ENCODE measurements at places on chromosomes 3 and 15.

GRCh38 chr3:139307072-139307491, 36.7 kb upstream of the MRPS22 start:
- DNase-seq = no peak

DNA sequence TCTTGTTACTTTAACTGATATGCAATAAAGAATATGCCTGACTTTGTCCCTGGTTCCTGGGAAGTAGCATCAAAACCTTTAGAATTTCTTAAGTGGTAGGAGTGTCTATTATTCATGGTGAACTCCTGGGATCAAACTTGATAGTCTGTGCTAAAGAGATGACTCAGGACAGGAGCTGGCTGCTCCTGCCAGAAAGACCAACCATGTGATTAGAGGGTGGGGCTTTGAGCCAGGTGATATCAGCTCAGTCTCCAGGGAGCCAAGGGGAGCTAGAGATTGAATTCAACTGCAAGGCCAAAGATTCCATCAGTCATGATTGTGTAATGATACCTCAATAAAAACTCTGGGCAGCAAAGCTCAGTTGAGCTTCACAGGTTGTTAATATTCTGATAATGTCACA, 20.6 kb upstream of the TMC3 start:
- DNase-seq = no peak

DNA sequence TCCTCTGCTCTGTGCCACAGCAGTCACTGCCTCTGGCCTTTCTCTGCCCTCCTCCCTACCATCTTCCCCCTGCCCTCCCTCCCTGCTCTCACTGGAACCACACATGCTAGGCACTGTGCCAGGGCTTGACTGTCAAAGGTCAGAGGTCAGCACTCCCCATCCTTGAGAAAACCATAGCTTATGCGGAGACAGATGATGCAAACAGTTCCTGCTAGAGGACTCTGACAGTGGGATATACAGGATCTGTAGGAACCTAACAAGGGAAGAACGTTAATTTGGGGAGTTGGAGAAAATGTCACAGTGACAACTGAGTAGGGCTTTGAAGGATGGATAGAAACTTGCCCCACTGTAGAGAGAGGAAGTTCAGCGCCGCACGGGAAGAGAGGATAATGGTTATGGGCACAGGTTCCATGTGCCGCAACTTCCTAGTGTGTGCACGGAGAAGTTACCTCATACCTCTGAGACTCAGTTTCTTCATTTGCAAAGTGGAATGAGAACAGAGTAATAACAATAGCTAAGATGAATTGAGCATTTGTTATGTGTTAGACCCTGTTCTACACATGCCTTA, 29.3 kb upstream of the XYLB start:
- peak; percentile 69 for DNase-seq

DNA sequence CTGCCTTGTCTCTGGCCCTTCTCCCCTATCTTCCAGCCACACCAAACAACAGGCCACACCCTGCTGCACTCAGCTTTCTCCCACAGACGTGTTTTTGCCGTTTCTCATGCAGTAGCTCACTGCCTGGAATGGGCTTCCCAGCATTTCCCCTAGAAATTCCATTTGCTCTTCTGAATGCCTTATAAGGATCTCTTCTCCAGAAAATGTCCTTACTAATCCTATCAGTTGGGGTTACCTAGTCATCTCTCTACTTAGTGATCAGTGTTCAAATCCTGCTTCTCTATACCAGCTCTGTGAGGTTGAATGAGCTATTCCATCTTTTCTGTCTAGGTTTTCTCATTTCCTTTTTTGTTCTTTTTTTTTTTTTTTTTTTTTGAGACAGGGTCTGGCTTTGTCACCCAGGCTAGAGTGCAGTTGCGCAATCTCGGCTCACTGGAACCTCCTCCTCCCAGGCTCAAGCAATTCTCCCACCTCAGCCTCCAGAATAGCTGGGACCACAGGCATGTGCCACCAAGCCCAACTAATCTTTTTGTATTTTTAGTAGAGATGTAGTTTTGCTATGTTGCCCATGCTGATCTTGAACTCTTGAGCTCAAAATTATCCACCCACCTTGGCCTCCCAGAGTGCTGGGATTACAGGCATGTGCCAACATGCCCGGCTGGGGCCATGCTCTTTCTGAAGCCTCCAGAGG, 98.2 kb upstream of the CHD2 start:
- no peak for DNase-seq

- no peak for DNase-seq
These were observed 25.6 kb upstream of the CCDC50 start for GRCh38 chr3:191303596-191303995.

DNA sequence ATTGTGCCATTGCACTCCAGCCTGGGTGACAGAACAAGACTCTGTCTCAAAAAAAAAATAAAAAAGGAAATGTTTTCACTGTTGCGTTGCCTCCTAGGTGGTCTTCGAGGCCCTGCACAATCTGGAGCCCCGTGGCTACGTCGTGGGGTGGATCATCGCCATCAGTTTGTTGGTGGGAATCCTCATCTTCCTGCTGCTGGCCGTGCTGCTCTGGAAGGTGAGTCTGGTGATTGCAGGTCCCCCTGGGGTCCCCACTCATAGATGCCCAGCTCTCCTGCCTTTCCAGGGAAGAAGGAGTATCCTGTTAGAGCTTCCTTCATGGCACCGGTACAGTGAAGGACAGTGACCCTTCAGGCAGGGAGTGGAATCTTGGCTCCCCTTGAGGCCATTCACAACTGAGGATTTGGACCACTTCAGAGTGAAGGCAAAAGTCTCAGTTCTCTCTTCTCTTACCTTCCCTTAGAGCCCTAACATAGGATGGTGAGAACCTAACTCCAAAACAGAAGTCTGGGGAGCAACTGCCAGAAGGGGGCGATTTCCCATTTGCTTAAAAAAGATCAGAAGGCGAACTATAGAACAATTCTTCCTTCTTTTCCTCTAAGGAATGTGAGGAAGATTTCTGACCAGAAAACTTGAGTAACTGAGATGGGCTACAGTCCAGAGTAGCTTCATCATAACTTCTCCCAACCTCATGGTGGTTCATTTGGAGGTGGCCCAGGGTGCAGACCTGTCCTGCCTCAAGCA, 57.8 kb upstream of the CTDSPL start:
- no peak for DNase-seq

- no peak for DNase-seq
These were observed 339.9 kb upstream of the DPH6 start for GRCh38 chr15:35885870-35886269.

DNA sequence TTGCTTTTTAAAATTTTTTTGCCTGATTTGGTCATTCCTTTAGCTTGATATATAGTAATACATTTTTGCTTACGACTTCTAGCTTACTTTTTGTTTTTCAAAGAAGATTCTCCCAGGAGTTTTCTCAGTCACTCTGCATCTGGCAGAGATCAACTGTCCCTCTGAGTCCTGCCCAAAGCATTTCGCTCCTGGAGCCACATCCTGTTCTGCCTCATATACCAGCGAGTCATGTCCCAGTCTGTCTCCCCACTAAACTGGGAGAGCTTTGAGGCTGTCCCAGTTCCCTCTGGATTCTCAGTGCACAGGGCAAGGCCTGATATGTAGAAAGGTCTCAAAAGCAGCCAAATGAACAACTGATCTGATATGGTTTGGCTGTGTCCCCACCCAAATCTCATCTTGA, 326.3 kb downstream of the ARRDC4 start:
- no peak for DNase-seq

- no peak for DNase-seq
These were observed 32.6 kb downstream of the HMCES start for GRCh38 chr3:129311054-129311902.

GRCh38 chr3:115099986-115100571, 47.0 kb downstream of the ZBTB20 start:
- DNase-seq = no peak

DNA sequence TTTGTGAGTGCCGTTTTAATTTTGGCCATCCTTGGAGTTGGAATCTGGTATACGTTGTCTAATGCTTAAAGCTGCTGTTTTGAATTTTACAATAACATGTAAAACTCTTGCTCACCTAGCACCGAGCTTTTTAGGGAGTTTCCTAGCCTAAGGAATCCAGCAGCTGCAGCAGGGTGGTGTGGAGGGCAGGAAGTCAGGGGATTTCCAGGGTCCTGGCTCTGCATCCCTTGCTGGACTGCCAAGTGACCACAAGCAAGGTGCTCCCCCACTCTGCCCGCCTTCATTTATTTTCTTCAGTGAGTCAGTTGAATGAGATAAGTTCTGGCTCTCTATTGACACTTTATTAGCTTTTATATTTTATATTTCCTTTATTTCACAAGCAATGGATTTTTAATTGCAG, 113.7 kb downstream of the ATG7 start:
- DNase-seq = no peak

DNA sequence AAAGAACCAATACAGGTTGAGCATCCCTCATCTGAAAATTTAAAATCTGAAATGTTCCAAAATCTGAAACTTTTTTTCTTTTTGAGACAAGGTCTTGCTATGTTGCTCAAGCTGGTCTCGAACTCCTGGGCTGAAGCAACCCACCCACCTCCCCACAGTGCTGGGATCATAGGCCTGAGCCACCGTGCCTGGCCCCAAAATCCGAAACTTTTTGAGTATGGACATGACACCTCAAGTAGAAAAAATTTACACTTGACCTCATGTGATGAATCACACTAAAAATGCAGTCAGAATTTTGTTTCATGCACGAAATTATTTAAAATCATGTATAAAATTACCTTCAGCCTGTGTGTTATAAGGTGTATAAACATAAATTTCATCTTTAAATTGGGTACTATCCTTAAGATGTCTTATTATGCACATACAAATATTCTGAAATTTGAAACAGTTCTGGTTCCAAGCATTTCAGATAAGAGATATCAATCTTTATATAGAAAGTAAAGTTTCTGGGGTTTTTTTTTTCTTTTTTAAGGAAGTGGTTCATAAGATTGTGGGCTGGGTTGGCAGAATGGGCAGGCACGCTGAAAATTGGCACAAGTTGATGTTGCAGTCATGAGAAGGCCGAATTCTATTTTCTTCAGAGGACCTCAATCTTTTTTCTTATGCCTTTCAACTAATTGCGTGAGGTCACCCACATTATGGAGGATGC, 72.5 kb downstream of the SPRED1 start:
- no peak for DNase-seq

DNA sequence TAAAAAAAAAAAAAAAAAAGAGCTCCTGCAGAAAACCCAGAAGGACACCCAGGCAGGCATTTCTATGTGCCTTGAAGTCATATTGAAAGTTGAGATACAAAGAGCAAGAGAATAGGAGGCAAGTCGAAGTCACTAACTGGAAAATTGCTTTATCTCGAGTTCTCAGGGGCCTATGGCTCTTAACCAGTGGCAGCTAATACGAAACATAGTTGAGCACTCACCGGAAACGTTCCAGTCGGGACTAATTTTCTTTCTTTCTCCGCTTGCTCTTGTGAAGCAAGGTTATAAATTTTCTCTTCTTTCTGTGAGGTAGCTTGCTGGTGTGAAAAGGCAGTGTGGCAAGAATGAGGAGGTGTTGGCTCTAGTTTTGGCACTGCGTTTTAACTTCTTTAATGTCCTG, 181.5 kb downstream of the ADAMTS9 start:
- no peak for DNase-seq

Measured in HL-60 (cell line).